ENCODE measurements at places on chromosomes 4 and X. TPM values are rescaled to one million over a fixed set of nuclear protein-coding genes. Genes with fewer than 3 reads are reported as not detected.

The TSPAN7 gene
- 2.4 TPM for total RNA-seq

The GAGE1 gene
- not detected for total RNA-seq

The EFHC2 gene
- total RNA-seq = 0.31 TPM

The TBC1D9 gene
- total RNA-seq = 7.3 TPM

The SULT1E1 gene
- not detected for total RNA-seq

Data from A549 treated with CpdA at 1 μM for 4 hours (cell line).